ENCODE measurements at places on chromosomes 3 and 15.
A peak's percentile ranks its signal among the peaks of the same experiment; 100 is the strongest.

GRCh38 chr3:172615296-172615695 lies 92.1 kb upstream of the TNFSF10 start:
- DNase-seq = no peak

- DNase-seq = no peak
Observed at GRCh38 chr3:110419601-110420000, 652.0 kb upstream of the NECTIN3 start.

DNA sequence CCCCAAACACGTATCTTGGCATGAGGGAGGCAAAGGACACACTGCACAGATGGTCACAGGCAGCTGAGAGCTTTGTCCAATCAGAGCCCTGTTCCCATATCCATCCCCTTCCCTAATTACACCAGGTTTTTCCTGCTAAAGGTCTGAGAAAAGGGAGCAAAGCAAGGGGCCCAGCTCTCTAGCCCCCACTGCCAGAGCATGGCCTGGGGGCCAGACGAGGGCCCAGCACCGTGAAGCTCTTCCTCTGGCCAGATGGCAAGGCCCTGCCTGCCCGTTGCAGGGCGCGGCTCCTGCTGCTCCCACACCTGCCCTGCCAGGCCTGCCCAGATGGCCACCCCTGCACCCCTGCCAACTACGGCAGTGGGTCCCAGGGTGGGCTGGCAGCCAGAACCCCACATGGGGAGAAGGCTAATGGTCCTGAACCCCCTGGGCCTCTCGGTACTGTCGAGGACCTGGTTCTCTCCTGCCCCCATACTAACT lies 3.2 kb downstream of the SHF start:
- DNase-seq = no peak

DNA sequence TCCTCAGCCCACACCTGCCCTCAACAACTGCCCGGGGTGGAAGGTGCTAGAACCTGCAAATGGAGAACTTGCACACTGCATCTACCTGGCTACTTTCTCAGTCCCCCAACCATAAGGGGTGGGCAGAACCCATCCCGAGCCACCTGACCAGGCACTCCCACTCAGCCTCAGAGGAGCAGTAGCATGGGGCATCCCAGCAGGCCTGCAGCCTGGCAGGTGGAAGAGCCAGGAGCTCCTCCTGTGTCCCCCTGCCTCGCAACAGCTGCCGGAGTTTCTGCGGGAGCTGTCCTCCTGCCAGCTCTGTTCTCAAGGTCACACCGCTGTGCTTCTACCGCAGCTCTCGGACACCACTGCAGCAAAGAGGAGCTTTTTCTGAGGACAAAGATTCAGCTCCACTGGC lies 27.5 kb downstream of the RAB6B start:
- no peak for DNase-seq

GRCh38 chr15:98609144-98609852 lies 39.0 kb upstream of the IGF1R start:
- DNase-seq = peak; percentile 21

GRCh38 chr15:67947254-67948039 lies 106.7 kb upstream of the PIAS1 start:
- no peak for DNase-seq

All from HT-29 (cell line).